ENCODE measurements at places on chromosomes 12 and 14. TPM values are rescaled to one million over a fixed set of nuclear protein-coding genes. Genes with fewer than 3 reads are reported as not detected.

DNA sequence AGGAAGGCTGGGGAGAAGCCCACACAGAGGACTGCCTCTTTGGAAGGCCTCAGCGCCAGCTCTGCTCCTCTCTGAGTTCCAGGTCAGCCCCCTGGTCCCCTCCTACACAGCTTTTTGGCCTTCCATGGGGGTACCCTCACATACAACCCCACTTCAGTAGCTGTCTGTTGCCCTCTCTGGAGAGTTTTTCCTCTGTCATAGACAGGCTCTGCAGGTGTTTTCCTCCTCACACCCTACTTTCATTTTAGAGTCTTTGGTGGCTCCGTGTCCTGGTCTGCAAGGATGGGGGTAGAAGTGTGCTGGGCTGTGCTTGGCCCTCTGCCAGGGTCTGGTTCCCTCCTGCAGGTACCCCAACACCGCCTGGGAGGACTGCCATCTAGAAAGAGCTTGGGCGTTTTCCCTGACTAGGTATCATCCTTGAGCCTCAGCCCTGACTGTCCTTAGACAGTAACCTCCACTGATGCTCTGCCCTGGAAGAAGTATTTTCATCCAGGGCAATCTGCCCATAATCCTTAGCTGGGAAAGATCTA, 15.1 kb downstream of the ZDHHC22 start:
- DNase-seq = no peak

The ALX1 gene
- not detected for total RNA-seq

- DNase-seq = peak; percentile 41
Measured at GRCh38 chr14:104794631-104794992, 936 bp downstream of the AKT1 start.

- DNase-seq = peak; percentile 45
Measured at GRCh38 chr14:95495538-95496025, 20.9 kb downstream of the SYNE3 start.

GRCh38 chr12:43992856-43993255, 157.0 kb downstream of the TMEM117 start:
- no peak for DNase-seq

The EFS gene
- total RNA-seq = not detected

The B3GNT4 gene
- total RNA-seq = 0.06 TPM

DNA sequence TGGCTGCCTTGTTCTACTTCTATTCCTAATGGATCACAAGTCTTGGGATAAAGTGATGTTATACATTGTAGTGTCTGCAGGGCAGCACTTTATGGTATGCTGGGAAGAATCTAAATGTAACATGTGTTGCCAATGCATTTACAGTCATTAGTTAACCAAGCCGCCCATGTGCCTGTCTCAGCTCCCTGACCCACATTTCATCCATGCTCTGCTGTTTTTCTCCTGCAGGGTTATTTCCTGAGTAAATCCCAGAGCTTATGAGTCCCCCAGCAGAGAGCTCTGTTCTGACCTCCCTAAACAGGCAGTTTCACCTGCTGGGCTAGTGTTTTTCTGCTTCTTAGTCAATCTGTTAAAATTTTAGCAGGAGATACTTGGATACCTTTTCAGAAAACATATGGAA, 4.4 kb upstream of the TMTC2 start:
- DNase-seq = no peak

GRCh38 chr12:52191841-52192791, at the start of gene KRT80:
Gene KRT80, minus strand, starts transcription at chr12:52192014. Its CDS starts 112 bp downstream, at chr12:52191902.
- DNase-seq = peak; percentile 100

The PRH2 gene
- 1.0 TPM for total RNA-seq

DNA sequence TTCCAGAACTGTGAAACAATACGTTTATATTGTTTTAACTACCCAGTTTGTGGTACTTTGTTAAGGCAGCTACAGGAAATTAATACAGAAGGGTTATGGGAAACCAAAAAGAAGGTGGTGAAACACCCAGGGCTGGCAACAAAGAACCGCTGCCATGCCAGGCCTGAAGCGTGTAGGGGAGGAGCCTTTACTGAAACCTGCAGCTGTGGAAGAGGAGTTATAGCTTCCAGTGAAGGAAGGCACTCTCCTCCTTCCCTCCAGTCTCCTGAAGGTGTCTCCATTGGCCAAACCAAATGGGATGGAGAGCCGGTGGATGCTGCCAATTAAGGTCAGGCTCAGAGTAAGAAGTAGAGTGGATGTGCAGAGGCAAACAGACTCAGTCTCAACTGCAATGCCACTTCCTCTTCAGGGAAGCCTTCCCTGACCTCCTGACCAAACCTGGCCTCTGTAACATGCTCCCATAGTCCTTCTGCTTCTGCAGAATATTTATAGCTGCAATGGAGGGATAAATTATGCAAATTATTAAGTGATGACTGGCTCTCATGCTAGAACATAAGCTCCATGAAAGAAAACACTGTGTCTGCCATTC, 168.3 kb downstream of the DAD1 start:
- DNase-seq = no peak

- DNase-seq = peak; percentile 76
Measured at GRCh38 chr12:124273630-124274029, 21.3 kb upstream of the RFLNA start.

The SMCO3 gene
- not detected for total RNA-seq

The CARMIL3 gene
- not detected for total RNA-seq

DNA sequence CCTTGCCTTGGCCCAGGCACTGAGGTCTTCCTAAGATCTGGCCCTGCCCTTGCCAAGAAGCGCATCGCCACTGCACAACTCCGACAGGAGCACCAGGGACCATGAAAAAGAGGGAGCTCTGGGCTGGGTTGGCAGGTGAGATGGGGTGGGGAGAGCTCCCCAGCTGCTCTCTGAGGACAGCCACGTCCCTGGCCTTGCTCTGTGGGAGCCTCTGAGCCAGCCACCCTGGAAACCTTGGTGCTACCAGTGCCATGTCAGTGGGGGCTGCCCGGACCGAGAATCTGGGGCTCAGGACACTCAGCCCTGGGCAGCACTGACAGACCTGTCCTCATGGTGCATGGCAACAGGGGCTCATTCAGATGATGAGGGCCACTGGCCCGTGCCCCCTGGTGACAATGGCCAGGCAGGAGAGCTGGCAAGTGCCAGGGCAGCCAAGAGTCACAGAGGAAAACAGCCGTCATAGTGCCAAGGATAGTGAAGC, 134.8 kb downstream of the ZFP36L1 start:
- DNase-seq = no peak

DNA sequence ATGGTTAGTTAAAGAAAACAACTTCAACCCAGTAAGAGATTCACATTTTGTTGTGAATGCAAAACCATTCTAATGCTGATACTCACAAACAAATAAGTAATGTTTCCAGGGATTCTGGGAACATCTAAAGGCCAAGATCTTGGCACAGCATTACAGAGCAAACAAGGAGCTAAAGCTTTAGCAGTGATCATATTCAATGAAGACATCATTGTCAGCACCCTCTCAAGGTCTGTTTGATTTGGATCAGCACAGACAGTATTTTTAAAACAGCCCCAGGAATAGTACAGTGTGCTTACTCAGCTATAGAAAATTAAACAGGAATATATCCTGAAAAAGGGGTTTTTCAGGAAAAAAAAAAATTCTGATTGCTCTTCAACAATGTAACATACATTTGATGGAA, 71.4 kb downstream of the TMEM260 start:
- DNase-seq = no peak

DNA sequence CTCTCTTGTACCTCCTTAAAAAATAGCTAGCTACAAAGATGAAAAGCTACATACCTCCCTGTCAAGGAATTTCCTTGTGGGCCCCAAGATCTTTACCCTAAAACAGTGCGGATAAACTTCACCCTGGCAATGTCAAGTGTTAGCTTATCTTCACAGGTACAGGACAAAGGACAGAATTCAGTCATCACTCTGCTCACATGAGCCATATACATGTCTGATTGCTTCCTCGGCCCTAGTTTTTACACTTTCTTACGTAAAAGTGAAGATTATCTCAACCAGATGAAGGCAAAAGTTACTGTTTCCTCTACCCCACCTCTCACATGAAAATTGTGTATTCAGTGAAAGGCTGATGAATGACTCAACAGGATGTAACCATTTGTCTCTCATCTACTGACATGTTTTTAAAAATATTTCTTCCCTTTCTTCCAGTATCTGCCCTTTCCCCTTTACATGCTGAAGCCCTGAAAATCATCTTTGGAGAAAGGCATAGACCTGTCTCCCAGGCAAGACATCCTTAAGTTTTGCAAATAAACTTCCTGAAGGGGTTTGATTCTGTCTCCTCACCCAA, 890.1 kb downstream of the GALC start:
- DNase-seq = peak; percentile 5

The IGF1 gene
- total RNA-seq = not detected

- DNase-seq = no peak
Measured at GRCh38 chr14:54747616-54748015, 155.0 kb downstream of the GCH1 start.

The ANG gene
- total RNA-seq = 4.2 TPM

The ISM2 gene
- total RNA-seq = 0.23 TPM

The PRKD1 gene
- total RNA-seq = 23.1 TPM

- no peak for DNase-seq
Measured at GRCh38 chr14:105091517-105092170, 26.4 kb upstream of the GPR132 start.

- no peak for DNase-seq
Measured at GRCh38 chr14:101844219-101844618, 82.7 kb downstream of the PPP2R5C start.

DNA sequence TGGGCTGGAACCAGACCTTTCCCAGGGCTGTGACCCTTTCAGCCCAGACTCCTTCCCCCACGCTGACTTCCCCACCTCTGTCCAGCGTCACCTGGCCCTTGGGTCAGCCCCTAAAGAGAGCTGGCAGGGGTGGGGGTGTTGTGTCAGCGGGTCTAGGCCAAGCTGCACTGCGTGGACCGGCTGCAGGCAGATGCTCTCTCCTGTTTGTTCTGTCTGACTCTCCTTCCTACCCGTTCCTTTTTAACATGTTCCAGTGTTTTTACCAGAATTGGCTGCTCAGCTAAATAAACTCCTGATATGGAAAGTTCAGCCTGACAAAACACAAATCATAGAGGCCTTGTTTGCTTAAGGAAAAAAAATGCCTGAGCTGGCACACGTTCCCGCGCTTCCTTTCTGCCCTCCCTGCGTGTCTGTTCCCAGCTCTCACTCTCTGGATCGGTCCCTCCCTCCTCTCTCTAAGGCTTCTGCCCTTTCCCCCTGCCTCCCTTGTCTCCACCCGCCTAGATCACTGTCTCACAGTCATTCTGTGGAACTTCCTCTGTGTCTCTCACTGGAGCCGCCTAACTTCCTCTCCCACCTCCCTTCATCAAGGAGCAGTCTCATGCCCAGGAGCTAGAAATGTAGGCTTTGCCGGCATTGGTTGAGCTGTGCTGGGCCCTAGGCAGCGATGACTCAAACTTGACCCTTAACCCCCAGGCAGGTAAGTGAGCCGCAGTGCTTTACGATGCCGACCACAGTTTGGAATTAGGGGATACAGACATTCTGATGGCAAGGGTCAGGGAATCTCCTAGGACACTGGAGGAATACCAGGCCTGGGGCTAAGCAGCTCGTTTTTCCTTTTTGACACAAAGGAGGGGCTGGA, 15.5 kb upstream of the MLXIP start:
- peak; percentile 44 for DNase-seq

DNA sequence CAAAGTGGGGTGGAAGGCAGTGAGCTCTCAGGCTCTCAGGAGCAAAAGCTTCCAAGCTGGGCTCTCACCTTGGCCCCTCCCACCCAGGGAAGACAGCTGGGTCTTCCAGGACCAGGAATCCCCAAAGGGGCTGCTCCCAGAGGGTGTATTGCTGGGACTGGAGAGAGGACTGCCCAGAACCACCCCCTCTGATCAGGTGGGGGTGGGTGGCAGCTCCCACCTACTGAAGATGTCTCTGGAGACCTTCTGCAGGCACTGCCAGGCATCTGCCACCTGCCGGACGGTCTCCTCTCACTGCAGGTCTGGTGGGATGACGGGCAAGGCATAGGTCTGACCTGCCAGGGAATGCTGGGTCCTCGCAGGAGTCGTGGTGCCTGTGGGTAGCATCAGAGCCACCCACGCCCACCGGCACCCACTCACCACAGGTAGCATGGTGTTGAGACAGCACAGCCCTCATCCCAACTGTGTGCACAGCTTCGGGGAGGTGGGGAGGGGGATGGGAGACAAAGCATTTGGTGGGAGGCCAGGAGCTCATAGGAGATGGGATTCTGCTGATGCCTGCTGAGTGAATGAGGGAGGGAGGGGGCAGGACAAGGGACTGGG, 103.2 kb downstream of the SINHCAF start:
- DNase-seq = no peak

The PLEKHD1 gene
- total RNA-seq = not detected

DNA sequence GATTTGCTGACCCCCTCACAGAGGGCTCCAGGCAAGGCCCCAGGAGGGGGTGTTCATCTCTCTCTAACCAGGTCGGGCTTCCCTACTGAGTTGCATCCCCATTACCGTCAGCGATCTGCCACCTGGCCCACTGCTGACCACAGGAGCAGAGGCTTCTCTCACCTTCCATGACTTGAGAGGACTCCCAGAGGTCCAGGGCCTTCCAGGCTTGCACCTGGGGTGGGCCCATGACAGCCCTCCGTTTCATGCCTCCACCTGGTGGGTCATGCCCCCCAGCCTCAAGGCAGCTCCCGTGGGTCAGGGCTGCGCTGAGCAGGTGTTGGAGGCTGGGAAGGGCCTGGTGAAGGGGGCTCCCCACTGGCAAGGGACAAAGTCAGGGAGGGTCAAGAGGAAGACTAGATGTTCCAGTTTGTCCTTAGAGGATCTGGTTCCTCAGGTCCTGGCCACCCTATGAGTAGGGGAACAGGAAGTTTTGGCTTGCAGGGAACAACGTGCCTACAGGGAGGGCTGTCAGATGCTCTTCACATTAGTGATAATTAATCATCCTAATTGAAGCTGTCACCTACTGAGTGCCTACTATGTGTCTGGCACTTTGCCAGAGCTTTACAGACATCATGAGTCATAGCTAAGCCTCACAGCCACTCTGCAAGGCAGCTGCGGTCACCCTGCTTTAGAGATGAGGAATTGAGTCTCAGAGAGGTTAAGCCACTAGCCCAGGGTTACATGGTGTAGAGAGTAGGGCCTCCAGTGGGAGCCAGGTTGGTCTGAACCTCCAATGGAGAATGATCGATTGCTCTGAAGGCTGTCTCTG, 13.8 kb downstream of the NFKBIA start:
- peak; percentile 45 for DNase-seq

The COX8C gene
- total RNA-seq = not detected

- DNase-seq = no peak
Measured at GRCh38 chr12:116027551-116027821, 250.0 kb downstream of the MED13L start.

The TEAD4 gene
- 31.3 TPM for total RNA-seq

The GPR132 gene
- not detected for total RNA-seq

Measured in LHCN-M2 (cell line).